GM04504 (cell line): ENCODE measurements at places on chromosomes 11 and 22.

DNA sequence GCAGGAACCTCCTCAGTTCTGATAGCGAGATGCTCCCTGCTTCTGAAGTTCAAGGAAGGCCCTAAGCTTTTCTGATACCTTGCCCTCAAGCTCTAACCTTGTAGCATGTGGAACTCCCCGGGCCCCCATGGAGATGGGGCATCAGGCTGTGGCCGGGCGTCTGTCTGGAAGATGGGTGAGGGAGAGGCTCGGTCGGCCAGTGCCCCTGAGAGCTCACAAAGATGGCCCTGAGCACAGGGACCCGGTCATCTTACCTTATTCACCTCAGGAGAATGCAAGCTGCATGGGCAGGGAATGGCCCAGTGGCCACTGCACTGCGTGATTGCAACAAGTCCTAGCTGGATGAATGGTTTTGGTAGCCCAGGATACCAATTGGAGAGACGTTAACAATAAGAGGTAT, 830.3 kb downstream of the TBC1D22A start:
- no peak for DNase-seq

DNA sequence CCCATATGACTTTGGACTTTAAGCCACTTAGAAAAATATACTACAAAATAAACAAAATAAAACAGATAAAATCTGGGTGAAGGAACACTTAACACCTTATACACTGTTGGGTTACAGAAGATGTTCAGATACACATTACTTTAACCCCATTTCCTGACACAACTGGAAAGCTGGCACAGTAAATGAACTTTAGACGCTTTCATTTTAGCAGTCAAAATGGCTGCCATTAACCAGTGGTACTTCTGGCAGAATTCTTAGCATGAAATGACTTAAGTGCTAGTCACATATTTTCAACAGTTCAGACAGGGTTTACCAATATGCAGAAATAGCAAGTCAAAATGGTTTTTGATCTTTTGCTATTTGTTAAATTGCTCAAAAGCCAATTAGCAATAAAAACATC, 37.9 kb downstream of the PIK3C2A start:
- no peak for DNase-seq

- DNase-seq: no peak
These were observed 32.3 kb downstream of the MRGPRD start for GRCh38 chr11:68948496-68948895.

GRCh38 chr11:64084146-64084950, 48.6 kb downstream of the FLRT1 start:
- no peak for DNase-seq

DNA sequence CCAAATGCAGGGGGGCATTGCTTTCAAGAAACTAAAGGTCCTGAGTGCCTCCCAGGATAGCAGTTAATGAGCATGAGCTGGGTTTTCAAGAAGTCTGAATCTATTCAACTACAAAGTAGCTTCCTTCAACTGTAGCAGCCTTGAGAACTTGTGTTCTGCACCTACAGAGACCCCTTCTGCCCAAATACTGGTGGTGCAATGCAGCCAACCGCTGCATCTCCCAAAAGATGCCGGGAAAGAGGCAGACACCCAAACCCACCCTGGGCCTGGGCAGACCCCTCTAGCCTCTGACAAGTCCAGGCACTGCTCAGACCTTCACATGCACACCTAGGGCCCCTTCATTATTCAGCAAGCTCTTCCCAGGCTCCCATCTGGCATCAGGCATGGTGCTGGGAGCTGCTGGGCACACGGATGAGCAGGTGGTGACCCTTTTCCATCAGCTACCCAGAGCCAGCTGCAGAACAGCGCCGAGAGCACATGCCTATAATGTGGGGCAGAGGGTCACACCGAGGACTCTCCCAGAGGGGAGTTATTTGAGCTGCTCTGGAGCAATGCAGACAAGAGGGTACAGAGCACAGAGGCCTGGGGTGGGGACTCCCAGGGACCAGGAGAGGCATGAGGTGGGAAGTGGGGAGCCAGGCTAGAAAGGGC, 44.9 kb upstream of the ETS1 start:
- DNase-seq: no peak

GRCh38 chr11:90766121-90766520, 543.3 kb upstream of the CHORDC1 start:
- no peak for DNase-seq

DNA sequence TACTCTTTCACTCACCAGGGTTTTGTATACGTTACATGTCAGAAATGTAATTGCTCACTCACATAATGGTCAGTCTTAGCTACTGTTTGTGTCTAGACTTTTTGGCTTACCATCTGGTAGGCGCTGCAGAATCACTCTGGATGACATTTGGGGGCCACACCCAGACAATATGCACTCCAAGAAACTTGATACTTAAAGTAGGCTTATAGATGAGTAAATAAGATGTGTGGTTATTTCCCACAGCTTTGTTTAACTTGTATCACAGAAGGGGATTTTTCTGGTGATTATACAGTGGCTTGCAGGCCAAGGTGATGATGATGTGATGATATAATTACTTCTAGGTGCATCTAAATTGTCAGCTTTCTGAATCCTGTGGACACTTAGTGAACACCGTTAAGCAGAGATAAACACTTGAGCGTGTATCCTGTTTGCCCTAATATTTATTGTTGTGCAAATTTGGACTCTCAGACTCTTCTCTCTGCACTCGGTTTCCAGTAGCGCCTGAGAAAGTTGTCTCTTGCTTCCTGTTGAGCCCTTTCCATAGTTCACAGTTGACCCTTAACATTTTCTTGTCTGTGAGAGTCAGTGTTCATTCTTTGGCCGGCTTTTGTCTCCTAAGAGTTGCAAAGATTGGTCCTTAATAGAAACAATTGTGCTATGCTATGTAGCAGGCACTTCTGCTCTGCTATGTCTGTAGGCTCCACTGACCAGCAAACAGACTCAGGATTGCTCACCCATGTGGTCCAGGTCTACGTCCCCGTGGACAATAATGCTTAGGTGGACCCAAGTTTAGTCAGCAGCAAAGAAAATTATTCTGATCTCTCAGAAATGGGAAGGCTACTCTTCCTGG, 89.3 kb downstream of the PRR5L start:
- no peak for DNase-seq

DNA sequence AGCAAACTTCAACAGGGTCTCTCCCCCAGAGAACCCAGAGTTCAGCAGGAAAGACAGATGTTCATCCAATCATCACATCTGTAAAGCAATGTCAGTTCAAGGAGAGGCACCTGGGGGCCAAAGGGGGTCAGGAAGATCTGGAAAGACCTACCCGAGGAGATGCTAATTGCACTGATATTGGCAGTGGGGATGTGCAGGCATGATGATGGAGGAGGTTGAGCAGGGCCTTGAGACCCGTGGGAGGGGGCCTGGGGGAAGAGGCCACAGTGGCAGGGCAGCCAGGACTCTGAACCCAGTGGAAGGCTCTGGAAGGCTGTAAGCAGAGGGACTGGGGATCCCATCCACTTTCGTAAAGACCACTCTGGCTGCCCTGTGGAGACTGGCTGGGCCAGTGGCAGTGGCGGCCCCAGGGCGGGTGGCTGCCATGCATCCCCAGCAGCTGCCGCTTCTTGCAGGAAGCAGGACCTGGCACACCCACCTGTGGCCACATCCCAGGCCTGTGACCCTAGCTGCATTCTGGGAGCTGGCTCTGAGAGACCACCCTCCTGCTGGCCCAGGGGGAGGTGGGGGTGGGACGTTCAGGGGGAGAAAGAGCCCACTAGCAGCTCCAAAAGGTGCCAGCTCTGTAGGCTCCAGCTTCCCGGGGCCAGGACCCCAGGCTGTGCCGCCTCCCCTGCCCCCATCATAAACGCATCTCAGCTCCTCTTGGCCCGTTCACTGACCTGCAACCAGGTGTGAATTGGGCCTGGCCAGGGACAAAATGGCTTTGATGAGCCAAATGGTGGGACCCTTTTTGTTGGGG, 59.9 kb upstream of the FGF3 start:
- no peak for DNase-seq

DNA sequence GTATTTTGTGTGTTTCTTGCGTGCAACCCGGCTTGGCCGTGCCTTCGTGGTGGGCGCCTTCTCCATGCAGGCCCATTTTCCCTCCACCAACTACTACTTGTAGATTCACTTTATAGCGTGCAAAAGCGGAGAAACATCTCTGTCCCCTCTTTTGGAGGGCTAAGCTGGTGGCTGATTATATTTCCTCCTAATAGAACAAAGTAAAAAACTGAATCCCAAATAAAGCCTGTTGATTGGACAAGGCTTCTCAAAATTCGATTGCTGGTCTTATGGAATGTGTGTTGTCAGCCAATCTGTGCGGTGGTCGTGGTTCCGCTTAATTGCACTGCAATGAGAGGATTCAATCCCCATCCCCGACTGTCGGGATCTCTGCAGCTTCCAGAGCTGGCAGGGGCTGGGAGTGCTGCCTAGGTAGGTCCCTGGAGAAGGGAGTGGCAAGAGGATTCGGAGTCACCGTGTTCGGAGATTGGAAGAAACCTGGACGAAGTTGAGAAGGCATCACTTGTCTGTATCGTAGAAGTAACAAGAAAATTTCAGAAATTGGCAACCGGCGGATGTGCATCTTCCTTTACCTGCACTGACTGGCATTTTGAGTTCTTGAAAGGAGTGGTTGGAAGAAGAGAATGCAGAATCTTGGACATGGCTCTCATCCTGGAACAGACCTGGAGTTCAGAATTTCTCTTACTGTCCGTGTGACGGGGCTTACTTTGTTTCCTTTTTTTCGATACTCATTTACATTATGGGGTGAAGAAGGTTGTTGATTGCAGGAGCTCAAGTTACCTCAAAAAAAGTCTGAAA, 1.1 kb downstream of the HMGXB4 start:
- no peak for DNase-seq

GRCh38 chr11:122398167-122398566, 257.4 kb upstream of the UBASH3B start:
- DNase-seq: no peak

GRCh38 chr11:27209562-27210005, 153.4 kb downstream of the CCDC34 start:
- DNase-seq: peak; percentile 81

DNA sequence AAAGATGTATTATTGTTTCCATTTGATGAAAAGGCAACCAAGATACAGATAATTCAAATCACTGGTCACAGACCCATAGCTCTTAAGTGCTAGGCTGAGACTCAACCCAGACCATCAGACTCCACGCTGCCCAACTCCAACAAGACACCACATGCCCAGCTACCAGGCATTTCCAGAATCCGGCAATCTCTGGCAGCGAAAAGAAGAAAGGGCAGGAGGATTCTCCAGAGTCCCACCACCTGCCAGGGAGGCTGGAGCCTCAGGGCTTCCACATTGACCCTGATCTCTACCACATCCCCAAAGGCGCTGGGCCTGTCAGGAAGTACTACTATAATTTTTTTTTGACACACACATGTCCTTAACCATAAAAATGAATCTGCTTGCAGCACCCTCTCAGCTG, 61.4 kb upstream of the ARFGAP3 start:
- no peak for DNase-seq
